Stimulated activated CD4-positive, alpha-beta T cell treated with anti-CD3 and anti-CD28 coated beads, Interleukin-1b, Interleukin-23, amount 100 ng/mL, for 4 hours (primary cell): ENCODE measurements at places on chromosomes 5 and 9.

DNA sequence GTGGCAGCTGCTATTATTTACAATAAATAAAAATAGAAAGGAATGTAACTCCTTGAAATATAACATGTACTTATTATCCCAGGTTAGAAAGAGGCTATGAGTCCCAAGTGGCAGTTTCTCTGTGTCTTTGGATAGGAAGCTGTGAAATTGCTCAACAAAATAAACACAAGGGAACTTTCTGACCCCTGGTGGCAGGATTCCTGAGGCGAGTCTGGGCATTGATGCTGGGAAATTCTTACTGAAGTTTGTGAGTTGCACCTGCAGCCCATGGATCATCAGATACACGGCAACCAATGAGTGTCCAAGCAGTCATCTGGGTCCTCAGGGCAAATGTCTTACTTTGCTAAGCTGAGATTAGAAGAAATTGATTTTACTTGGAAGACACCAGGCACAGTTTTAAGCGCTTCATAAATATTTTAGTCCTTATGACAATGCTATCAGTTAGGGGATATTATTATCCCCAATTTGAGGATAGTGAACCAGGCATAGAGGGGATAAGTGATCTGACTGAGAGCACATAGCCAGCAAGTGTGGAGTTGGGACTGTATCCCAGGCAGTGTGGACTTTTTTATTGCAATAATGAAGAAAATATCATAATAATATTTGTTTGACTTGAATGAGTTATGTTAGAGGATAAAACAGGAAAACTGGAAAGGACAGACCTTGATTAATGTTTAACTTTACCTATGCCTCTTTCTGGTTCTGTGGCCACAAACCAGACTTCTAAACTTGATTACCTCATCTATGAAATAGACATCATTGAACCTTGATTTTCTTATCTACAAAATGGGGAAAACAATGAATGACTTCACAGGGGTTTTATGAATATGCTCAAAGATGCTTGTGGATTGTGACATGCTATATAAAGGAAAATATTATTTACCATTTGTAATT is 265.5 kb upstream of the ADAMTSL1 start:
- no peak for DNase-seq

DNA sequence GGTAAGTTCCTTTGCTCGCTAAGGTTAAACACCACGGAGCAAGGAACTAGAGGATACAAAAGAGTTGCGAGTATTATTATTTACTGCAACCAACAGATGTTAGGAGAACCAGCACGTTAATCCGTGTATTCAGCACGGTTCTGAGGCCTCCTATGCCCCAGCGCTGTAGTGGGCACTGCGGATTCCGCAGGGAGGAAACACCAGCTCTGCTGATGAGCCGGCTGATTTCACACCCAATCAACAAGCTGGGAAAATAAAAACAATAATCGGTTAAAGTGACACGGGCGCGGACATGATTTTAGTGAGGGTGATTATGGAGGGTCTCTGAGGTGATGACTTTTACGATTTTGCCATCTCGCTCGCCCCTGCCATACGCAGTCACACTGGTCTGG is 702 bp upstream of the PRELID2 start:
- DNase-seq = no peak

DNA sequence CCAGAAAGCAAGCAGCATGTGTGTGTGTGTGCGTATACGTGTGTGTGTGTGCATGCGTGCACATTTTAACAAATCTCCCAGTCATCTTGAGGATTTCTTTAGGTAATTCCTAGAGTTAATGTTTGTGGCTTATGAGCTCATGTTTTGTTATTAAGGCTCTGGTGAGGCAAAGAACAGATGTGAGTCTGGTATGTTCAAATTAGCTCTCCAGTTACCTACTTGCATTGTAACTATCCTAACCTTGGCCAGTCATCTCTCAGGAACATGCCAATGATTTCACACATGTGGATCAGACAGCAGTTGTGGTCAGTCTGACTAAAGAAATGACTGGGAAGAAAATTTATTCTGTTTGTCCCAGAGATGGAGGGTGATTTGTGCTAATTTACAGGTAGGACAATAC is 163.1 kb downstream of the IZUMO3 start:
- no peak for DNase-seq

GRCh38 chr9:119533504-119533903 is 164.3 kb upstream of the BRINP1 start:
- DNase-seq = no peak

DNA sequence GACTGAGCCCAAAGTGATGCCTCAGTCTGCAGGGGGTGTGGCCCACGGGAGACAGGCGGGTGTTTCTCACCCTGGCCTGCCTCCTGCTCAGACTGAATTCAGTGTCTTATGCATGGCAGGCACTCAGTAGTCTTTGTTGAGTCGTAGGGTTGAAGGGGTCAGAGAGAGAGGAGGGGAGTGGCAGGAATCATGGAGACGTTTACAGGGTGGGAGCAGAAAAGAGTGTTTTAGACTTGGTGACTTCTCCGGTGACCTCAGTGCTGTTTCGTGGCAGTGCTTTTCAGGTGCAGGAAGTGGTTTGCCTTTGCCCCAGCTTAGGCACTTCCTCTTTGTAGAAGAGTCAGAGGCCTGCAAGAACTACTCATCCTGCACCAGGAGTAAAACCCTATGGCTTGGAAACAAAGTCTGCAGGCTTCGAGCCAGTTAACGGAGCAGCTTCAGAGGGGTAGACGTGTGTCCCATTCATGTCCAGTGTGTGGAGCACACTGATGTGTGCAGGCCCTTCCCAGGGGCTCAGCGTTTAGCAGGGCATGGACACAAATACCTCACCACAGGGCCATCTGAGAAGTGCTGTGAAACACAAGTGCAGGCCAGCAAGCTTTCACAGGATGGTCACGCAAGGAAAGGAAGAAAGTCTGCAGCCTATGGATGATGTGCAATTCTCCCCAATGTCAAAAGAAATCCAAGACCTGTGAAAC is 24.5 kb upstream of the SEMA4D start:
- peak; percentile 52 for DNase-seq

- no peak for DNase-seq
Observed at GRCh38 chr5:157816682-157817386, 42.1 kb downstream of the CLINT1 start.

- no peak for DNase-seq
Observed at GRCh38 chr9:115999498-115999897, 154.1 kb upstream of the PAPPA start.

- DNase-seq = no peak
Observed at GRCh38 chr5:166722939-166723338, 1568.5 kb upstream of the WWC1 start.

DNA sequence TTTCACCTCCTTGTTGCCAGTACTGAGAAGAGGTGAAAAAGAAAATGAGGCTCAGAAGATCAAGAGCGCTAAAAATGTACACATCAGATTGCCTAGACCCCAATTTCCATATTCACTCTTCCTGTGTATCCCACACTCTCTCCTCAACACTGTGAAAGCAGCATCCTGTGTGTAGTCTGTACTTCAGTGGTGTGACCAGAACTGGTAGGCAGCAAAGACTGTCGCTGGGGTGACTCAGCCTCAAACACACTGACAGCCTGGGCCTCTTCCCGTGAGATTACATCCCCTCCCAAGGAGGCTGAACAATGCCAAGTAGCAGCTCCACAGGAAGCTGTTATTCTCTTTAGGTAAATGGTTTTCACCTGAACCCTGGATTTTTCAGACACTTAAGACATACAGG is 135.5 kb downstream of the CCDC192 start:
- DNase-seq = no peak

GRCh38 chr9:109504689-109505088 is 6.6 kb upstream of the PTPN3 start:
- DNase-seq = no peak

DNA sequence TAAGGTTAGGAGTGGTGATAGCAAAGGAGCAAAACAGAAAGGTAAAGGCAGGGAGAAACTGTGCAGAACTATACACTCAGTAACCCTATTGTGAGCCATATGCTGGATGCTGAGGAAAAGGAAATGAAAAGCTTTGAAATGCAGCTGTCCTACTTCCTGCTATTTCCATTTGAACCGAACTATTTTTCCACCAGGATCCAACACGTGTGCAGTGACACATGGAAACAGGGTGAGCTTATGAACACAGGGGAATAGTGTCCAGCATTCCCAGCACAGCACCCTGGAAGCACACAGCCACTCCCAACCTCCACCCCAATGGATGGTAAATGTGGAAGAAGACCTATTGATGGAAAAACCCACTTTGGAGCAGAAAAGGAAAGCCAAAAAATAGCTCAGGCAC is 69.0 kb upstream of the SLC12A2 start:
- DNase-seq = no peak

DNA sequence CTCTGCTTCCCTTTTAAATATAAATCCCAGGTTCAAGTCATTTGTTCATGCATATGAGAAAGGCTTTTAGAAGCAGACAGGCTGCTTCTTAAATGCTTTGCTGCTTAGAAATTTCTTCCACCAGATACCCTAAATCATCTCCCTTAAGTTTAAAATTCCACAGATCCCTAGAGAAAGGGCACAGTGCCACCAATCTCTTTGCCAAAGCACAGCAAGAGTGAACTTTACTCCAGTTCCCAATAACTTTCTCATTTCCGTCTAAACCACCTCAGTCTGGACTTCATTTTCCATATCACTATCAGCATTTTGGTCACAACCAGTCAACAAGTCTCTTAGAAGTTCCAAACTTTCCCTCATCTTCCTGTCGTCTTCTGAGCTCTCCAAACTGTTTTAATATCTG is 679.8 kb upstream of the FTMT start:
- no peak for DNase-seq

DNA sequence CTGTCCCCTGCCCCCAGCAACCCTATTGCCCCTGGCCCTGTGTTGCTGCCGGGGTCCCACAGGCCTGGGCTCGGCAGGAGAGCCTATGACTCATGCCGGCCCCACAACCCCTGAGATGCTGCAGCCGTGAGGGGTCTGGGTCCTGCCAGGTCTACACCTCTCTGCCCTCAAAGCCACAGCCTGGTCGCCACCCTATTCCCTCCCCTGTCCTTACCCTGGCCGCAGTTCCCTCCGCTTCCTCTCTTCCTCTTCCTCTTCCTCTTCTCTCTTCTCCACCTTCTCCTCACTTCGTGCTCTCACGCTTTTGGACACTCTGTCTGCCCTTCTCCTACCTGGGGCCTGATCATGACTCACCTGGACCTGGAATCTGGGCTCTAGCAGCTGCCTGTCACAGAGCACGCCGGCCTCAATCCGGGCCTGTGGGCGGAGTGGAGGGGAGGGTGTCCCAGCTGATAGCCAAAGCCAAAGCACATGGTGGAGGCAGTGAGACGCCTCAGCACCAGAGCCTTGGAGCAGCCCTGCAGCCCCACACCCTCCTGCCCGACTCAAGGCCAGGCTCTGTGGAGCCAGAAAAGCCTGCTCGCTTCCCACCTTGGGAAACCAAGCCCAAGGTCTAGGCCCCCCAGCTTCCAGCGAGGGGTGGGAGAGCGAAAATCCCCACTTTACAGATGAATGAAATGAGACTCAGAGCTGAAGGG is 26.8 kb upstream of the CSF1R start:
- no peak for DNase-seq

- no peak for DNase-seq
Observed at GRCh38 chr9:11595756-11596155, 983.0 kb upstream of the PTPRD start.

- DNase-seq = no peak
Observed at GRCh38 chr5:89309268-89309667, 426.3 kb upstream of the MEF2C start.

DNA sequence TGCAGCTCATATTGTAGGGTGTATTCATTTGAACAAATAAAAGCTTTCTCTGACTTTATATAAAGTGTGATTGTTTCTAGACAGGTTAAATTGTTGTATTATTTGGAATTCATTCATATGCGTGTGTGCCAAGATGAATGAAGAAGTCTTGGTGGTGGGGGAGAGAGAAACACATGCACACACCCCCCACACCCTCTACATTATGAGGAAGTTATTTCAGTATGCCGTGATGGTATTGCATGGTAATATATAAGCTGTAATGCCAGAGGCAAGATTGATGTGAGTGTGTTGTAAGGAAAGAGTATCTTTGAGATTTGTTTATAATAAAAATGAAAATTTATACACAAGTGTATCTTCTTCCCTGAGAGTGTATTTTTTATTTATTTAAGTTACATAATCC is 71.0 kb downstream of the IPO11 start:
- no peak for DNase-seq

- no peak for DNase-seq
Observed at GRCh38 chr5:175261037-175261436, 182.9 kb downstream of the DRD1 start.

- DNase-seq = no peak
Observed at GRCh38 chr5:151285683-151286082, 17.9 kb downstream of the SLC36A3 start.

GRCh38 chr9:7338586-7339281 is 460.8 kb downstream of the DMAC1 start:
- DNase-seq = no peak

- no peak for DNase-seq
Observed at GRCh38 chr9:109477258-109478050, 20.7 kb downstream of the PTPN3 start.

DNA sequence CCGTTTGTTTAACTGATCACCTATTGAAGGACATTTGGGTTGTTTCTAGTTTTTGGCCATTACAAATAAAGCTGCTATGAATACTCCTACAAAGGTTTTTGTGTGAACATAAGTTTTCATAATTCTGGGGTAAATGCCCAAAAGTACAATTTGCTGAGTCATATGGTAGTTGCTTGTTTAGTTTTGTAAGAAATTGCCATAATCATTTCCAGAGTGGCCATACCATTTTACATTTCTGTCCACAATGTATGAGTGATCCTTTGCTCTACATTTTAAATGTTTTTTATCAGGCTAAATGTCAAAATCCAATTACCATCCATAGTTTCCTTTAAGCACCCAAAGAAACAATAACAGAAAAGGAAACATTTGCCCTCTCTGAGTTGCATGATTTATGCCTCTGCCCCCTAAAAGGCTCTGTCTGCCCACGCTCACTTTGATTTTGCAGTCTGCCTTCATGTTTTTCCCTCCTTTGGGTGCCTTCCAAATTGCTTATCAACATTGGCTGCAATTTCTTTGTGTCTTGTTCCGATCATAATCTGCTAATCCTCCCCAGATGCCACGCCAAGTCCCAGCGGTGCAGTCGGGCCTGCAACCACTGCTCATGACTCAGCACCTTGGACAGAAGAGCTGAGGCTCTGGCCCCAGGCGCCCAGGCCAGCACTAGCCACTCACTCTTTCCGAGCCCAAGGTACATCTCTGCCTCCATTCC is 339.2 kb downstream of the PIK3R1 start:
- DNase-seq = no peak

- no peak for DNase-seq
Observed at GRCh38 chr9:84691634-84692033, 22.1 kb downstream of the NTRK2 start.

DNA sequence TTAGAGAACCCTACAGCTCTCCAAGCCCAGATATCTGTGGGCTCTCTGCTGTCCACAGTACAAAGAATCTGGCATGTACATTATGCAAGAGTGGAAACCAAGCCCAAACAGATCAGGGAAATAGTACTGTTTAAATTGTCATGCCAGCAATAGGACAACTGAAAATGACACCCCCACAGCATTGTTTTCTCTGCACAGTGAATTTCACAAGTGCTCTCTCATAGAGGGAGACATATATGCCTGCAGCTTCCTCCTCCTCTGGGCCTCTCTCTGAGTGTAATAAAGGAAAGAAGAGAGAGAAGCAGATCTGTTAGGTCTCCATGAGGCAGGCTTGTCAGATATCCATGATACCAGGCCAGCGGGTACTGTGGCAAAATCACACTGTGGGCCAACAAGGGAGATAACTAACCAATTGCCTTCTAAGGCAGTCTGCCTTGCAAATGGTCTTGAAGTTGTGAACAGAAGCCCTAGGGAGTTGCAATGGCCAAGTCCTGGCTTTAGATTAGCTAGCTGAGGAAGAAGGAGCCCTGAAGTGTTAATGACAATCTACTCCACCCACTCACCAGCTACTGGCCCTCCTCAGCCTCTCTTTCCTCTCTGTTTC is 54.4 kb upstream of the JMY start:
- DNase-seq = no peak

GRCh38 chr5:90381213-90381929 is 28.2 kb downstream of the CETN3 start:
- no peak for DNase-seq
